K562 (cell line): ENCODE measurements at places on chromosomes 3 and 15. TPM values are rescaled to one million over a fixed set of nuclear protein-coding genes. Genes with fewer than 3 reads are reported as not detected.

TEX9 gene
- 2.1 and 2.7 TPM in 2 replicates for total RNA-seq

GOLGA8J gene
- not detected in 2 replicates for total RNA-seq

DNA sequence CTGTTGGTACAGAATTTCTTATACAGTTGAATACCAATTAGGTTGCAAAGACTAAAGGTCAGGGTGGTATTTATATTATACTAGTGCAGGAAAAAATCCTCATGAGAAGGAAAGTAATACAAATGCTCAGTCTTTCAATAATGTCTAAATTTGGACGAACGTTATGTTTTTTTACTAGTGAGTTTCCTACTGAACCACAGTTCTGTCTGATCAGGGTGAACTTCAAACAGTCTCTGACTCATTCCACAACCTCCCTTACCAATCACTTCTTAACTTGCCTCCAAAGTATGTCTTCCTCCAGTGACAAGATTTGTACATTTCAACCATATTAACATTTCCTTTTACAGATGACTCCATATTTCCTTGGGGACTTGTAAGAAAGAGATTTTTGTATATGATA lies 3.4 kb downstream of the TMEM212 start:
- DNase-seq = no peak

DNA sequence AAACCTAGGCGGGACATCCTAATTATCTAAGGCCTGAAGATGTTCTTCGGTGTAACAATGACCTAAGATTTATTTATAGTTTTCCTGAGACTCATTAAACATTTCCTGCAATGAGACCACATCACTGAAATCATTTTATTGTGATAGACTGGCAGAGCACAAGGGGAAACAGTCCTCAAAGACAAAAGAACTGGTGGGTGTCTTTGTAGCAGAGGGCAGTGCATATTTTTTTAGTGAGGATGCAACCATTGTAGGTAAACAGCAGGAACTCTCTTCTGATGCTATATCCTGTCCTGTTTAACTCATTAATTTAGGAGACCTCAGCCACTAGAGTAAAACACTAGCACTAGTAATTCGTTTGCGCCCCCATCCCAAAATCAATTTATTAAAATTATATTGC lies 100.0 kb downstream of the MAGI1 start:
- no peak for DNase-seq

DNA sequence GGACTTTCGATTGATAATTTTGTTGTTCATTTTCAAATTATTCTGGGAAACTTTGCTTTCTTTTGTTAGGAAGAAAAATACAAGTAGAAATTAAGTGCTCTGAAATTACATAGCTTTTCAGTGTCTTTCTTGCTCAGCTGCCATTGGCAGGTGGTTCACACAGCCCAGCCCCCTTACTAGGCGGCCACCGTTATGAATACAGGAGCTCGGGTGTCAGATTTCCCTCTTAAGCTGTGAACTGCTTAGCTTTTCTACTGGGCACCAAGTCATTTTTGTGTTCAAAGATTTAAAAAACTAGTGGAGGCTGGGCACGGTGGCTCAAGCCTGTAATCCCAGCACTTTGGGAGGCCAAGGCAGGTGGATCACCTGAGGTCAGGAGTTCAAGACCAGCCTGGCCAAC lies 55.2 kb downstream of the HMG20A start:
- no peak for DNase-seq

DNA sequence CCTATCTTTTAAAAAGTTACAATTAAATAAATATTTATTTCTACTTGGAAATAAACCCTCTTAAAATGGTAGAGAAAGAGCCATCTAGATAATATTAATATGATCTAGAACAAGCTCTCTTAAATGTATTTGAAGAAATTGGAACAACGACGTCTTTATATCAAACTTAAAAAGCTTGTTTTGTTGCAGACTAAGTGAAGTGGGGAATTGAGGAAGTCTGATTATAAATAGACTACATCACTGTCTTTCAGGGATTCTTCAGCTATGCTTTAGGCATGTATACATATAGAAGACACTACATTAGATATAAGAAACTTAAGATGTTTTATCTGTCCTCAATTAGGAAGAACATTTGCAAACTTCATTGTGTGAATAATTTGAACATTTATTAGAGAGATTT lies 1.8 kb downstream of the BCHE start:
- DNase-seq = no peak
